ENCODE measurements at places on chromosomes 1 and 21.

DNA sequence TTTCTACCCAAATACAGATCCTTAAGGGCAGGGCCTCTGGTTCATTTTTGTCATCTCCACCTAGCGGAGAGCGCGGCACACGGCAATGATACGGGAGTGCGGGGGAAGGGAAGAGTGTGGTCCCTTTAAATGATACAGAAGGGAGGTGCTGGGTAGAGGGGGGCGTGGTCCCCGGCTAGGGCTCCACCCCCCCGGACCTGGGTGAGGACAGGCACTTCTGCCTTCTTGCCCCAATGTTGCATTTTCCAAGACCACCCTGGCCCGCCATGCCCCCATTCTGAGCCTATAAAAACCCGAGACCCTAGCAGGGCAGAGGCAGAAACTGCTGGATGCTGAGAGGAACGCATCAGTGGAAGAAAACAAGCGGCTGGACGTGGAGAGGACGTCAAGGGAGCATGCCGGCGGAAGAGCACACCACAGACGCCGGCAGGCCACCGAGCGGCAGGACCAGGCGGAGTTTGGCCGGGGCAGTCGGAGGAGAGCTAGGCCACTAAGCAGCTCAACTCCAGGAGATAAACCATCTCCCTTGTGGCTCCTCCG, 30.0 kb downstream of the LRRC3 start:
- DNase-seq, result peak; percentile 58

GRCh38 chr1:209395169-209395568, 188.3 kb upstream of the CAMK1G start:
- no peak for DNase-seq

- DNase-seq, result peak; percentile 98
Observed at GRCh38 chr1:151311589-151312331, 15.5 kb downstream of the PI4KB start.

- DNase-seq, result no peak
Observed at GRCh38 chr1:57839067-57839466, 415.2 kb upstream of the DAB1 start.

DNA sequence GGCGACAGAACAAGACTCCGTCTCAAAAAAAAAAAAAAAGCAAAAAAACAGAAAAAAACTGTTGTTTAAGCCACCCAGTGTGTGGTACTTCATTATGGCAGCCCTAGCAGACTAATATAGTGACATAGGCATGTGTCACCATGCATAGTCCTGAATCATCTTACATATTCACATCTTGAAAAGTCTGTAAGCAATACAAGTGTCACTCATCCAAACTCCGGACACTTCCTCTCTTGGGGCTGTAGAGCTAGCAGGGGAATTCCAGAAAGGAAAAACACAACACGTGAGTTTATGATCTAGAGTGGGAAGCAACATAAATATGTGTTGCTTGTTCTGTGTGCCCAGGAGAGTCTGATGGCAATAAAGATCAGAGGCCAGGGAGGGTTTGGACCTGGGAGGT, 81.6 kb upstream of the KCNE2 start:
- peak; percentile 75 for DNase-seq

DNA sequence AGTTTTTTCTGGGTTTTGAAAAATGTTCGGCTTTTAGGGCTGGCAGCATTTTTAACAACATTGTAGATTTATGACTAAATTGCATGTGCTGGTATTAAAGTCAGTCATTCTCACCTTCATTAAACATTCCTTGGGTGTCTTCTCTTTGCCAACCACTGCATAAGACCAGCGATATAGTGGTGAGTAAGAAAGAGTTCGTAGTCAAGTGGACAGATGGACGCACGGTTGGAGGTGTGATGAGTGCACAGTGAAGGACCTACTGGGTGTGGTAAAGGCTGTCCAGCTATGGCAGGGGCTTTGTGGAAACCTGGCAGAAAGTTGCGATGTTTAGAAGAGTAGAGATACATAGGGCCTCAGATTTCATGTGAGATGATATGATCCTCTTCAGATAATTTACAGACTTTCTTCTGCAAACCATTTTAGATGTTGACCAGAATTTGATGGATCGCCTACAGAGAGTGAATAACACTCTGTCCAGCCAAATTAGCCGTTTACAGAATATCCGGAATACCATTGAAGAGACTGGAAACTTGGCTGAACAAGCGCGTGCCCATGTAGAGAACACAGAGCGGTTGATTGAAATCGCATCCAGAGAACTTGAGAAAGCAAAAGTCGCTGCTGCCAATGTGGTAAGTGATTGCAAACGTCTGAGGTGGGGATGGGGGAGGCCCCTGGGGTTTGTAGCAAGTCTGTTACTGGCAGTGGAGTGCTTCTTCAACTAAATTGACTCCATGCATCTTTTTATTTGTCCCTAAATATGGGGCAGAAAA, 56.0 kb upstream of the LAMC2 start:
- DNase-seq, result no peak

DNA sequence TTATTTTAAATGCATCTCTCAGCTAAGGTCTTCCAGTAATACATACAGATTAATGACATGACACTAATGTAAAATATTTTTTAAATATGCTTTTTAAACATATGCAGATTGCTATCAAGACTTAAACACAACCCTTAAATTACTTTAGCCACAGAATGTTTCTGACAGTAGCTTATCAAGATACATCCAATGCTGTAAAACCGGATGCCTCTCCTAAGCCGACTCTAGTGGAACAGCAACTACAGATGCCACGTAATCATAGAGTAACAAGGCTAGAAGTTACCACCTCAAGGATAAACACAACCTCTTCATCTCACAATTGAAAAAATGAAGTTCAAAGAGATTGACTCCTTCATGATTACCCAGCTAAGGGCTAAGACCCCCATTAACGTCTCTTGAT, 68.4 kb downstream of the ZZZ3 start:
- DNase-seq, result no peak

- peak; percentile 95 for DNase-seq
Observed at GRCh38 chr1:28914228-28915030, at the start of gene EPB41. EPB41 (plus strand) TSS chr1:28914569; CDS start chr1:28987438, 72,869 bp downstream.

DNA sequence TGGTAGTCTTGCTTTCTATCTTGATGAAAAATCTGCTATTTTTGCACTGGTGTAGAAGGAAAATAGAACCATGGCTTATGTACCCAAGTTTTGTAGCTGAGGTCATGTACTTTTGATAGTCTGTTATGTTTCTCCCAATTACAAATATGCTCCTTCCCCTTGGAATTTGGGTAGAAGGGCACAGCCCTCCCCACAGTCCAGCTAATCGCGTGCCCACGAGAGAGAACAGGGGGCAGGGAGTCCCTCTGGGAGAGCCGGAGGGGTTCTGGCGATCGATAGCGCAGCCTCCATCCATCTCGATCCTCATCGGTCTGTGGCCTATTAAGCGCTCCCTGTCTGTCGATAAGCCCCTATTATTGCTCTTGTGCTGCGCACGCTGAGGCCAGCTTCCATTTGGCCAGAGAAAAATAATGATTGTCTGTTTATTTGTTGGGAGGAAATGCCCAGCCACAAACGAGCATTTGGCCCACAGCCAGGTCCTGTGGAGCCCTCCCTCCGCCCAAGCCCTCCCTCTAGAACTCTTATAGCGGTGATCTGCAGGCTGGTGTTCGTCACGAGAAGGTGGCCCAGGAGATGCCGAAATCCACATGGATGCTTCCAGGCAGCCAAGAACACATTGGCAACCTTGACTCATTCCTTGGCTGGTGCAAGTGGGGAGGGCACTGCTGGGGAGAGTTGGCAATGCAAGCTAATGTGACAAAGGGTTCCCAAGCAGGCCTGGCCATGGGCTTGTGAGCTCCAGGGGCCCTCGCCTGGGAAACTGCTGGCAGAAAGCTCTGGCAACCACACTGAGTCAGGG, 134.7 kb upstream of the TNR start:
- DNase-seq, result no peak

DNA sequence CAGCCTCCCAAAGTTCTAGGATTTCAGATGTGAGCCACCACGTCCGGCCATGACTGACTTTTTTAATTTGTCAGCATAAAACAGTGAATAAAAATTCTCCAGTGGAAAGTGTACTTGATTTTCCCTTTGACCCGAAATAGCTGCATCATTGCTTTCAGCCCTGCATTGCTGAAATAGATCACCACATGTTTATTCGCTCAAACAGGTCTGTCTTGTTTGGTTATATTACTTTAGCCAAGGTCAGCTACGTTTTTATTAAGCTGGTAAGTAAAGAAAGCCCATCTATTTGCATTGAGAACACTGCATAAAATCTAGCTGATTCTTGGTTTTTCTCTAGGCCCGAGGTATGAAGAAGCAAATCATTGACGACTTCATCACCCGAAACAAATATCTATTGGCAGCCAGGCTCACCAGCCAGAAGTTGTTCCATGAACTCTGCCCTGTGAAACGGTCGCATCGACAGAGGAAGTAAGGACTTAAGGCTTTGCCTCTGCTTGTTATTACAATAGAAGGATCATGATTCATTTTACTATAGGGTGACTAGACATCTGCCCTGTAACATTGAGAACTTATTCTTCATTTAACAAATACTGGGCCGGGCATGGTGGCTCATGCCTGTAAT, 25.6 kb downstream of the AGMAT start:
- no peak for DNase-seq
